ENCODE measurements at places on chromosomes 12 and 14. TPM values are rescaled to one million over a fixed set of nuclear protein-coding genes. Genes with fewer than 3 reads are reported as not detected.

Gene BMAL2
- polyA plus RNA-seq = 6.4 TPM

Gene RNASE3
- polyA plus RNA-seq = not detected

Gene IL22
- polyA plus RNA-seq = not detected

Gene SMCO3
- 0.03 TPM for polyA plus RNA-seq

Gene IGF1
- 0.07 TPM for polyA plus RNA-seq

Gene OR4Q2
- not detected for polyA plus RNA-seq

Gene CBLN3
- polyA plus RNA-seq = 1.8 TPM

Gene NRXN3
- polyA plus RNA-seq = 1.6 TPM

Gene ATN1
- polyA plus RNA-seq = 29.3 TPM

Gene CLEC2A
- polyA plus RNA-seq = not detected

Gene ABHD4
- 15.0 TPM for polyA plus RNA-seq

Data from SK-N-SH (cell line).